ENCODE measurements at places on chromosomes 12 and 14.

DNA sequence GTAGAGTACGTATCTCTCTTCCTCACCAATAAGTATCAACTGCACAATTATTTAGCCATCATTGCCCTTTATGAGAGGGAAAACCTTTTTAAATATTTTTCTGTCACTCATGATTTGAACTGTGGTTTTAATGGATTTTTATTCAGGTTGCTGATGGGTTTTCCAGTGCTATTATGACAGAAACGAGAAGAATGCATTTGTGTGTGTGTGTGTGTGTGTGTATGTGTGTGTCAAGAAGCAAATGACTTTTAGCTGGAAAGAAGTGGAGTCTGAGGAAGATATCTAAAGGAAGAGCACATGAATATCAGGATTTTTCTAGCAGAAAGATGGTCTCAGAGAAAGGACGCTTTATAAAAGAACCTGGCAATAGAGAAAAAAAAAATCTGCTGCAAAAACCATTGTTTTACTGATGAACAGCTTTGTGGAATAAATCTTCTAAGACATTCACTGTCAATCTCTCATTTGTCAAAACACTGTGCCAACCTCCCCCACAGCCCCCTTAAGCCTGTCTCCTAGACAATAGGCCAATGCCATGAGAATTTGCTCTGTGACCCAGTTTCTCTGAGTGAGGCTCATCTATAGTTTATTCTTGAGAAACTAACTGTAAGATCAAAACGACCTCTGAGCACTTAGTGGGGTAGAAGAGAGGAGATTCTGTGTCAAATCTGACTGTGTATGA is 417.7 kb downstream of the FLRT2 start:
- no peak for DNase-seq

GRCh38 chr14:75578786-75579337 is 442 bp downstream of the FLVCR2 start:
- DNase-seq: peak; percentile 19

DNA sequence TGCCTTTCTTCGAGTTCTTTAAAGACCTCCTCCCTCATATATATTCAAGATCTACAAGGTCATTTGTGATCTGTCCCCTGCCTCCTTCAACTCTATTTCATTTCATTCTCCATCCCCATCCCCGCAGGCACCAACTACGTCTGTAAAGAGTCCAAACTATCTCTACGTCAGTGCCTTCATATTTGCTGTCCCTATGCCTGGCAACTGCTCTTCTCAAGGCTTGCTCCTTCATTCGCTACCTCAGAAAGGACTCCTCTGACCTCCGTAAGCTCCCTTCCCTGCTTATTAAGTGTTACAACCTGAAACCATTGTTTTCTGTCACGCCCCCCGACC is 650 bp downstream of the LLPH start:
- peak; percentile 11 for DNase-seq

DNA sequence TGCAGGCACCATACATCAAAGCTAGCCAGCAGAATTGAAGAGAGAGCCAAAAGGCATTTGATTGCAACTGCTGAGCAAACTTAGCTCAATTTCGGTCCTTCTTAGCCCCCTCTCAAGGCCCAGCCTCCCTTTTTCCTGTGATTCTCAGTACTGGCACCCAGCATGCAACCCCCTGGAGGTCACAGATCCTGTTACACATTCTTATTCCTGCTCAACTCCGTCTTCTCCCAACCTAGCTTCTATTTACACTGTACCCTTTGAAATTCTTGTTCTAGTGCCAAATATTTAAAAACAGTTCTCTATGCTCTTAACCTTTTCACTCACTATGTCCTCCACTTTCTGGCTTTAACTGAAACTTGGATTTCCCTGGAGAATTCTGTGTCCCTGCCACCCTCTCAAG is 131.3 kb upstream of the CPSF6 start:
- no peak for DNase-seq

- DNase-seq: no peak
Observed at GRCh38 chr14:64857979-64858744, 21.5 kb downstream of the SPTB start.

- DNase-seq: no peak
Observed at GRCh38 chr14:36515105-36515593, 4.9 kb downstream of the NKX2-1 start.

- DNase-seq: no peak
Observed at GRCh38 chr14:87892763-87893162, 100.2 kb downstream of the GALC start.

DNA sequence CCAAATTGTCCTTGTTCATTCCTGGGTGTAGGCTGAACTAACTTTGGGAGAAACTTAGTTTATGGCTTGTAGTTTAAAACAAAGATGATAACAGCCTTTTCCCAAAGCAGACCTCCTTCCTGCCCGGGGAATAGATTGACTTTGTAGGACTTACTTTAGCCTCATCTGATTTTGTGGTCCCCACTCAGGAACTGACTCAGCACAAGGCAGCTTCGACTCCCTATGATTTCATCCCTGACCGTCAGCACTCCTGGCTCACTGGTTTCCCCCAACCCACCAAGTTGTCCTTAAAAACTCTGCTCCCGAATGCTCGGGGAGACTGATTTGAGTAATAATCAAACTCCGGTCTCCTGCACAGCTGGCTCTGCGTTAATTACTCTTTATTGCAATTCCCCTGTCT is 40.1 kb upstream of the DDHD1 start:
- DNase-seq: no peak

DNA sequence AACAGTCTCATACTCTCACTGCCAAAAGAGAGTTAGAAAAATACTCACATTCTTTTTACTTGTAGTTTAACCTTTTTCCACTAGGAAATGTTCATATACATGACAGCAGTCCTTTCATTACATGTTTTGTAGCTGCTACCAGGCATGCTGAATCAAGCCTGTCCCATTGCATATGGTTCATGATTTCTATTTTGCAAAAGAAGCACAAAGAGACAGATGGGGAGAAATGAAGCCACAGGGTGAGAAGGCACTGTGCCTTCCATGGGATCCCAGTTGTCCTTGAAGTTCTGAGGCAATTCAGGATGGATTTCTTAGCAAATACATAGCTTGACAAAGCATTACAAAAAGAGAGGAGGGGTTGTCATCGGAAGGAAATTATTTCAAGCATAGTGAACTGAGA is 89.5 kb downstream of the SMOC1 start:
- DNase-seq: no peak

DNA sequence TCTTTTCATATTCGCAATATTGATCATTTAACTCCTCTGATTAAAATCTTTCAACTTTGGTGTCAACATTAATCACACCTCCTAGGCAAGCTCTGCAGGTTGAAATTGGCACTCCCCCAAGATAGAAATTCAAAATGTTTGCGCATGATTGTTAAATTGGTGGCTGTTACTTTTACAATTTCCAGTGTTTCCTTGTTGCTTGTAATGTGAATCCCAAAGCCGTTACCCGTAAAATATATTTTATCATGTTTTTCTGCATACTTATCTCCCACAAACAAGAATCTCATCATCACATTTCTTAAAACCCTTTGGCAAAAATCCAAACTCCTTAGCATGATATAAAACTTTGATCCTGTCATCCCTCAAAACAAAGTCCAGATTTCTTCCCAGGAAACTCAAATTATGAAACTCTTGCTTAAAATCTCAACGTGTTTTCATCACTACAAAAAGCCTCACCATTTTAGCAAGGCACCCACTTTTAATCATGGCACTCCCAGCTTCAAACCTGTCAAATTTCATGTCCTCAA is 14.7 kb downstream of the RTL1 start:
- no peak for DNase-seq

GRCh38 chr12:46677749-46678148 is 148.0 kb downstream of the SLC38A4 start:
- no peak for DNase-seq

DNA sequence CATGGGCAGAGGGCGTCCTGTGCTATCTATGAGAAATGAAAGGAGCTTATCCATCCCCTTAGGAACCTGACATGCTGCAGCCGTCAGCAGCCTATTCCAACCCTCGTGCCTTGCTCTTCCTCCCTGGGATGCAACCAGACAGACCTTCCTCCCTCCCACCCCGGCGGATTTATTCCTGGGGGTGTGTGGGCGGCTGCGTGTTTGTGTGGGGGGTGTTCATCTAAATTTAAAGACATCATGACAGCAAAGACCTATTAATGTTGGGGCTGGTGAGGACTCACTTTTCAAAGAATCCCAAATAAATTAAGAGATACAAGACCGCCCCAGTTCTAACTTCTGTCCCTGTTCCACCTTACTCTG is 52.0 kb downstream of the WSCD2 start:
- DNase-seq: no peak

- DNase-seq: no peak
Observed at GRCh38 chr14:51811706-51812105, 48.7 kb upstream of the GNG2 start.

DNA sequence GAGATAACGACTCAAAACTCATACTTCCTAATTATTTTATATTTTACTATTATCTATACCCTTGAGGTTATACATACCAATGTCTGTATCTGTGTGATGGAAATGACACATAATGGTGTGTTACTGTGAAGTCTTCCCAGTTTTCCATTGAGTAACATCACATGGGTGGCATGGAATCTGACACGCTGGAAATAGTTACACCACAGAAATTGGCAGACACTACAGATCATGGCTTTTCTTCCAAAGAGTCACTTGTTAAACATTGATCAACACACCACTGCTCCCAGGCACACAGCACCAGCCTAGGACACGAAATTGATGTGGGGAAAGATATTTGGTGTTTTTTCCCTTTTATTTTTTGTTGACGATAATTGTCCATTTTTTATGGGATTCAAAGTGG is 33.0 kb upstream of the VWF start:
- DNase-seq: no peak

DNA sequence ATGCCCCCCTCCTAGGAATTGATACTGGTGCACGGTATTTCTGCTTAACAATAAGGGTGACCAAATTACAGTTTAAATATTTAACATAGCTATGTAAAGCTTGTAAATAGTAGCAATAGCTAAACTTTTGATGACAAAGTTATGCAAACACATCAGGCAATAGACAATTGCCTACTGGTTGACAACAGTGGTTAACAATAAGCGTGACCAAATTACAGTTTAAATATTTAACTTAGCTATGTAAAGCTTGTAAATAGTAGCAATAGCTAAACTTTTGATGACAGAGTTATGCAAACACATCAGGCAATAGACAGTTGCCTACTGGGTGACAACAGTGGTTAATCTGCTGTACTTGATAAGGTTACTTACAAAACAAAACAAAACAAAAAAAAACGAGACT is 886.5 kb upstream of the FLRT2 start:
- DNase-seq: no peak

- no peak for DNase-seq
Observed at GRCh38 chr12:2623472-2623871, 171.3 kb upstream of the FKBP4 start.

GRCh38 chr14:101246894-101247841 is 314.1 kb upstream of the DIO3 start:
- DNase-seq: no peak

GRCh38 chr14:106343626-106344025 is 817.2 kb downstream of the TMEM121 start:
- DNase-seq: no peak

DNA sequence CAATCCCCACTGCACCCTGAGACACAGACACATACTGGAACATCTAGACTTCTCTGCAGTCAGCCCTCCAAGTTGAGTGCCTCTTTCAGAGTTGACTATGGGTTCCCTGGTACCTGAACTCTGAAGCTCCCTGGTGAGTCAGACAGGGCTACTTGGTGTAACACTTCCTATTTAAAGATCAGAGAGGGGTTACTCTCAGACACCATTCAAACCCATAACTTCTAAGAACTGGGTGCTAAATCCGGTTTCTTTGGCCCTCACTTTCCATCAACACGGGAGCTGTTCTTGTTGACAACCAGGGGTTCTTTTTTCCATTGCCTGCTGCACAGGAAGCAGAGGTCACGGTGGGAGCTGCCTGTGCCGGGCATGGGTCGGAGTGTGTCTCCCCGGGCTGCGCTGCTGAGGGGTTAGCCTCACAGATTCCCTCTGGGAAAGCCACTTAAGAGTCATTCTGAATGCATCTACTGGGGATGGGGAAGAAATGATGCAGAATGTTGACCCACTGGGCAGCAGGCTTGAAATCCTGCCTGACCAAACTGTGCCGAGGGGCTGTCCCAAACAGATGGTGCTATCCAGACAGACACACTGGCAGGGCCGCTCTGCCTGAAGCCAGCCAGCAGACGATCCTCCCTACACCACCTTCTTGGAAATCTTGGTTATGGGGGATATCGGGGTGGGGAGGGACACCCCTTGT is 74.1 kb downstream of the PITPNM2 start:
- DNase-seq: no peak

- no peak for DNase-seq
Observed at GRCh38 chr14:102239231-102239630, 65.7 kb downstream of the MOK start.

- no peak for DNase-seq
Observed at GRCh38 chr14:68984686-68985085, 5.6 kb upstream of the ACTN1 start.

- DNase-seq: no peak
Observed at GRCh38 chr14:34135492-34135891, 184.6 kb upstream of the EGLN3 start.

GRCh38 chr12:120367924-120368788 is 808 bp downstream of the MSI1 start:
- DNase-seq: peak; percentile 26

DNA sequence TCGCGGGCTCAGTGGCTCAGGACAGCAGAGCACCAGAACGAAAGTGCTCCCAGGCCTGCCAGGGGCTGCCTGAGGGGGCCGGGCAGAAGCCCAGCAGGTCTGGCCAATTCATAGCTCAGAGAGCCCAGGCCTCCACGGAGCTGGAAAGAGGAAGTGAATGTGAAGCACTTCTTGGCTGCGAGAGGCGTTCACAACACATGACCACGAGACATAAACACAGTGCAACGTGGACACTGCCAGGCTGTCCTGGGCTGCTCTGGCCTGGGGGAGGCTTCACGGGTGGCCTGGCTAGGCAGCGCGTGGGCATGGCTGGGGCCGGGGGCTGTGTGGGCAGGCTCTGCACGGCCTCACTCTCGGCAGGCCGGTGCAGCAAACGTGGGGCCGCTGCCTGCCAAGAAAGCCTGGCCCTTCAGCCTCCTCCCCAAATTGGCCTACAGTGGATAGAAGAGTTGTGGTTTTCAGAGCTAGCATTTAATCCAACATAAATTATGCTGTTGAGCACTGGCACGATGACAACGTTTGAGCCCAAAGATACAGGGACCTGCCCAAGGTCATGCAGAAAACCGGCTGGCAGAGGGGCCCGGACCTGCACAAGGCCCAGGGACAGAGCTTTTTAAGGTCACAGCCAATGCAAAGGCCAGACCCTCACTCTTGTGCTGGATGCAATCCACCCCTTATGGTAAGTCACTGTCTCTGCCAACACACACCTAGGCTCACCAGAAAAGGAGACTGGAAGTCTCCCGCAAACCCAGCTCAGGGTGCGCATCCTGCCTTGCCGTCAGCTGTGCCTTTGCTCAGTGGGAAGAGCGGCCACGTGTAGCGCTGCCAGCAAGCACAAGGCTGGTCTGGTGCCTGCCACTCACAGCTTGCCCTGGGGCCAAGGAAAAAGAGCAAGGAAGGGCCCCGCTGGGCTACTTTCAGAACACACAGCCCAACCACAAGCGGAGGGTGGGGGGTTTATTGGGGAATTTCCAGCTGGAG is 8.6 kb downstream of the SLC25A29 start:
- DNase-seq: no peak

Measured in HEK293T (cell line).